ENCODE measurements at places on chromosomes 1 and 21. TPM values are rescaled to one million over a fixed set of nuclear protein-coding genes. Genes with fewer than 3 reads are reported as not detected.

DNA sequence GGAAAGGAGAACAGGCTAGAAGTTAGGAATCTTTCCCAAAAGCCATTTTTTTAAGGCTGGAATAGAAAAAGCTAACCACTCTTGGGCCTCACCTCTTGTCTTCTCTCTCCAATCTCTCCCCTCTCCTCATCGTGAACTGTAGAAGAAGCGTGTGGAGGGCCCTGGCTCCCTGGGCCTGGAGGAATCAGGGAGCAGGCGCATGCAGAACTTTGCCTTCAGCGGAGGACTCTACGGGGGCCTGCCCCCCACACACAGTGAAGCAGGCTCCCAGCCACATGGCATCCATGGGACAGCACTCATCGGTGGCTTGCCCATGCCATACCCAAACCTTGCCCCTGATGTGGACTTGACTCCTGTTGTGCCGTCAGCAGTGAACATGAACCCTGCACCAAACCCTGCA, 19.4 kb downstream of the PPP1R8 start:
- no peak for DNase-seq

GRCh38 chr21:32525282-32525681, 60.0 kb downstream of the TCP10L start:
- no peak for DNase-seq

DNA sequence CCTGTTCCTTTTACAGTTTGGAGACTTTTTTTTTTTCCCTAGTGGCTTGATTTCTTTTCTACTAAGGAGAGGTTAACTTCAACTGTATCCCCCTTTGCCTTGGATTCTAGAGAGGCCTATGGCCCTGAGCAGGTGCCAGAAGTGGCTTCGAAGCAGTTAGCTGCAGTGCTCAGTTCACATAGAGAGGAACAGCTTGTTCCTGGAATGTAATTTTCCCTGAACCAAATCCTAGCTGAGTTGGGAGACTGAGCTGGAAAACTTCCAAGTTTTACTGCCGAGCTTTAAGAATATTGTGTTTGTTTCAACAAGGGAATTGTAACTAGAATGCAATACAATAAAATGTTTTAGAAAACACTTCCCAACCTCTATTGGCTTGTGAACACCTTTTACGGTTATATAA, 17.5 kb downstream of the RD3 start:
- no peak for DNase-seq

DNA sequence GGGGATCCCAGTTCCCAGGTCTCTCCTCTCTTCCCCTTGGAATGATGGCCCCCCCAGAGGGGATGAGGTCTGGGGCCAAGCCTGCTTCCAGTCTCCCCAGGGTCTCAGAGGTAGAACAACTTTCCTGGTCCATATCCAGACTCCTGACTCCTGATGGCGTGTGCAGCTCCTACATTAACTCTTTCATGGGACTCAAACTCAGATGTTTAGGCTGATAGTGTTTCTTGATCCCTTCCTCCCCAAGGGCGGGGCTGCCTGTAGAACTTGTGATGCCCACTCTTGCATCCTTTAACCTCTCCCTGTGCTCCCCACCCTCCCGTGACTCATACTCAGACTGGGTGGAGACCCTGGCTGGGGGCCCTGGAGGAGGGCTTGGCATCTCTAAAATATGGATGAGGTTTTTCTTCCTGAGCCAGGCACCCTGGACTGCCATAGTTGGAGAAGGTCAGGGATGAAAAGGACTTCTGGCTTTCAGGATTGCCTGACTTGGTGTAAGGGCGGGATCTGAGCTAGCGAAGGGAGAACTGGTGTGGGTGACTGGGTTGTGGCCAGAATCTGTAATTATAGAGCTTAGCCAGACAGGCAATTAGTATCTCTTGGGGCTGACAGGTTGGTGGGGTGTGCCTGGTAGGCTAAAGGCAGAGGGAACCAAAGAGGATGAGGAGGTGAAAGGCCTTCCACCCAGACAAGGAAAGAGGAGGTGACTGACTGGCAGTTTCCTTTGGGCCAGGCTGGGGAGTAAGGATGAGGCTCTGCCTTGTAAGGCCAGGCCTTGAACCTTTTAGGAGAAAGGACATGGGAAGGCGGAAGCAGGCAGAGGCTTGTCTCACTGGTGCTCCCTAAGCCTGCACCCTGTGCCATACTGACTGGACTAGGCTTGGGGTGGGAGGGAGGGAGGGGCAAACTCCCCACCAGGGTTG, 1.5 kb downstream of the ATP8B2 start:
- no peak for DNase-seq

DNA sequence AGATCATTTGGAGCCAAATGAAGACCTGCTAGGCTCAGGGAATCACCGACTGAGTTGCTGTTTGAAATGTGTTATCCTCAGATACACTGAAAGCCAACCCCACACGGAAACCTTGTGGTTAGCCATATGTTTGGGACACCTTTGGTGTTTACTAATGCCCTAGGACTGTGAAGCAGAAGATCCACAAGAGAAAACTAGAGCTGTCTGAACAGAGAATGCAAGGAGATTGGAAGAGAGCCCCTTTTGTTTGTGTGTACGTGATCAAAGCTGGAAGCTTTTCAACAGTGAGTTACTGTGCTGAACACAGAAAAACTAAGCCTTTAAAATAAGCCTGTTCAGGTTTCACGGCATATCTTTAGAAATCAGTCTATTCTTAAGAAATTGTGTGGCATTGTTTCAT, 908.2 kb upstream of the ADGRL2 start:
- DNase-seq: no peak

- DNase-seq: no peak
Observed at GRCh38 chr1:7755448-7755847, 15.6 kb upstream of the VAMP3 start.

DNAH14 gene
- 12.7 TPM for total RNA-seq

TM2D1 gene
- 40.4 TPM for total RNA-seq
